ENCODE measurements at places on chromosomes 2 and 18. TPM values are rescaled to one million over a fixed set of nuclear protein-coding genes. Genes with fewer than 3 reads are reported as not detected.

The CDH2 gene
- total RNA-seq: 2.2 TPM

The PCARE gene
- total RNA-seq: not detected

The KIF1A gene
- under 0.01 TPM for total RNA-seq

The CRACDL gene
- 2.2 TPM for total RNA-seq

GRCh38 chr2:231176066-231176465, 22.4 kb upstream of the ARMC9 start:
- DNase-seq: no peak

DNA sequence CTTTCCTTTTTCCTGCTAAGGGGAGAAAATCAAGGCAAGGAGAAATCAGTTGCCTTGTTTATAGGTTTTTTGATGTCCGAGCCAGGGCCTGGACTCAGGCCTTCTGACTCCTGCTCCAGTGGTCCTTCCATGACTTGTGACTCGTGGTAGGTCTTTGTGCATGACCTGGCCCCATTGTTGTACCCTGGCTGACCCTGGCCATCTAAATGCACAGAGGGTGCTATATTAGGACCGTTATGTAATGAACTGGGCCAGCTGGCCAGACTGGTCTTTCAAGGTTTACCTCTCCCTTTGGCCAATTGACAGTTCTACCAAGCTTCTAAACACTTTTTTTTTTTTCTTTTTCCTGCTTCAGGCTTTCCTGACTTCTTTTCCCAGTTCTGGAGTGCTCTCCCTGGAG, 81.1 kb downstream of the SETBP1 start:
- DNase-seq: no peak

DNA sequence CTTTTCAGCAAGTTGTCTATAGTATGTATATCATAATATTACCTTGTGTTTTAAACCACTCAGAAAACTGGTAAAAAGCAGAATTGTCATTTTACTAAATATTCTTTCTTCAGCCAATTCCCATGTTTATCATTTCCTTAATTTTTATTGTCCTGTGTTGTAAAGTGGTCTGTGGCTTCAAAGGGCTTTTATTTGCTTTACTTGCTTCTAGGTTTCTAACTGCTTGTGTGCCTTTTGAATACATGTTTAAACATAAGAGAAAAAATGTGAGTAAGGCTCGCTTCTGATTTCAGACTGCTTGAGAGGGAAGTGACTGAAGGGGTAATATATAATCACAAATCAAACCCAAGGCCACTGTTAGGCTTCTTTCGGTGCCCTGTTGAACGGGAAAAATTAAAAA, 407.5 kb upstream of the NRP2 start:
- no peak for DNase-seq

The INSIG2 gene
- total RNA-seq: 11.8 TPM

DNA sequence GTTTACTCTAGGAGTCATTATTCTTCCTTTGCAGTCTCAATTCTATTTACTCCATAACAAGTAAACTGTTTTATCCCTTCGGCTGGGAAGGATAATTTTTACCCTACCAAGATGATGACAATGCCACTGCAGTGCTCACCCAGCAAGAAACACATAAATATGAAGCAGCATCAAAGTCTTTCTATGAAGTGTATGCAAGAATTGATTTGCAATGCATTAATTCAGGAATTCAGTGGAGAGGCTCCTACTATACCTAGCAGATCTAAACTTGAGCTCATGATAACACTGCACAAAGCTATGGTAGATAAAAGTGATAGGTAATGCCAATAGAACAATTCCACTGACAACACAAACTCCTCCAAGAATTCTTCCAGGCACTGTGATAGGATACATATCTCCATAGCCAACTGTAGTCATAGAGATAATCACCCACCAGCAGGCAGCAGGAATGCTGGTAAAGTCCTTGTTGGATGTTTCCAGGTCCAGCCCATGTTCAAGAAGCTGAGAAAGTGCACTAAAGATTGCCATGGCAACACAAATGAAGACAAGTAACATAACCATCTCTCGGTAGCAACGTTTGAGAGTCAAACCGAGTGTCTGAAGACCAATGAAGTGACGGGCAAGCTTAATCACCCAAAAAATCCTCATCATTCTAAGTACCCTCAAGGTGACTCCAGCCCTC, 49.9 kb downstream of the KCNG3 start:
- no peak for DNase-seq
